Brain pericyte (primary cell): ENCODE measurements at places on chromosomes 7 and 10.

DNA sequence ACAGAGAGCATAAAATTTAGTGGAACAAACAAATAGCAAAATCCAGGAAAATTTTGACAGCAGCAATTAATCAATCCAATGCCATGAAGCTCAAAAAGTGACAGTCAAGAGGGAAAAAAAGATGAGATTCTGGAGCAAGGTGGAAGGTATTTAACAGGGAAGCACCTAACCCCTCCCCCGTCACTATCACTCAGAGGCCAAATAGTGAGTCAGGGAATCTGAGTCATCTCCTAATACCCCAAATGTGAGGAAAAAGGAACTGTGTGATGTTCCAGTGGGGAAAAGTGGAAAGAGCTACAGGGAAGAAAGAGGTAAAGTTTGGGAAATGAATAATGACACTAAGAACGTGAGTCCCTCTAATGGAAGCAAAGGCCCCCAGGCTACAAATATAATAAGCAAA, 113.2 kb upstream of the PHF14 start:
- DNase-seq = no peak

- DNase-seq = no peak
Measured at GRCh38 chr10:121168545-121169216, 317.5 kb downstream of the WDR11 start.

- no peak for DNase-seq
Measured at GRCh38 chr7:86925221-86925620, 134.2 kb downstream of the ELAPOR2 start.

DNA sequence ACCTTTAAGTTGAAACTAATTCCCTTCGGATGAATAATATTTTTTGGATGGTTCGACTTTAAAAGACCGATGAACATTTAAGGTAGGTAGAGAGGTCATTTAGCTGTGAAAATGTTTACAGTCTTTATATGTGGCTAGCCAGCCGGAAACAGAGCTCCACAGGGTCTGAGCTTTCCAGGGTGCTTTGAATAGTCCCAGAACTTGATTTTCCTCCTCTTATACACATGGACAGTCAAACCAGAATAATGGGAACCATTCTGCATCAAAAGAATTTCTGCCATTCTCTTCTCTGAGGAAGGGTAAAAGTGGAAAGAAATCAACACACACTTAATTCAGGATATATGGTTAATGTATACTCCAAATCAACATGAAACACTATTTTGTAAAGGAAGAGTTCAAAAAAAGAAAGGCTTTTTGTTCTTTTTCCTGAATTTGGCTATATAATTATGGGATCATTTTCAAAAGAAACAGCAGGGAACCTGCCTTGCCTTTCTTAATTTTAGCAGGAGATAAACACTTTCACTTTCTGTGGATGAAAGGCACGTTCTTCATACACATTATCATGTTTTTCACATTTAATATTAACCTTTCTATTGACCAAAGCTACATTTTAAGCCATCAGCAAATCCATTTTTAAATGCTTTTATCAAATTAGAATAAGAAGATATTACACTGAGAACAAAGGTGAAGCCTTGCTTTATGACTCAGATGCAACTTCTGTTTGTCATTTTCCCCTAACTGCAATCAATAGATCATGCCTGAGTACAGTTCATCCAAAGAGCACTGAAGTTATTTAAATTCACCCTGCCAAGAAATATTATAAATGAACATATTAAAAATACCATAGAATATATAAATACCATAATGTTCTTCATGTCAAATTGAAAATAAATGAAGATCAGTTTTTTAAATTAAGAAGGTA, 307.3 kb downstream of the THSD7A start:
- DNase-seq = no peak

- DNase-seq = no peak
Measured at GRCh38 chr7:82275342-82275741, 168.2 kb downstream of the CACNA2D1 start.

- DNase-seq = no peak
Measured at GRCh38 chr7:132298790-132299189, 277.5 kb downstream of the PLXNA4 start.

- DNase-seq = peak; percentile 75
Measured at GRCh38 chr7:137169282-137169698, 174.2 kb downstream of the PTN start.

GRCh38 chr7:139317939-139318505, 23.1 kb upstream of the FMC1 start:
- no peak for DNase-seq

- DNase-seq = no peak
Measured at GRCh38 chr7:108592646-108593201, 23.1 kb downstream of the DNAJB9 start.

- no peak for DNase-seq
Measured at GRCh38 chr7:5375925-5376324, 47.7 kb downstream of the TNRC18 start.

DNA sequence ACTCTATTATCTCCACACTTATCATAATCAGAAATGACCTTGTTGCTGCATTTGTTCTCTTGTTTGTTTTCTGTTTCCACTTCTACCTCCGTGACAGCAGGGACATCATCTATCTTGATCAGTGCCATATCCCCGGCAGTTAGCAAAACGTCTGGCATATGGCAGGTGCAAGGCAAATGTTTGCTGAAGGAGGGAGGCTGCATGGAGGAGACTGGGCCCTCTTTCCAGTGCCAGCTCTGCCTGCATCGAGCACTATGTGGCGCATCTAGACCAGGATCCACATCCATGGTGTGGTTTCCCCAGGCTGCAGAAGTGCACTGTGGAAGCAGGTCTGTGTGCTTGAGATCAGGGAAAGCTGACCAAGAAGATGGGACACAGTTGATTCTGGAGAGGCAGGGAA, 181.2 kb downstream of the KCNMA1 start:
- no peak for DNase-seq

DNA sequence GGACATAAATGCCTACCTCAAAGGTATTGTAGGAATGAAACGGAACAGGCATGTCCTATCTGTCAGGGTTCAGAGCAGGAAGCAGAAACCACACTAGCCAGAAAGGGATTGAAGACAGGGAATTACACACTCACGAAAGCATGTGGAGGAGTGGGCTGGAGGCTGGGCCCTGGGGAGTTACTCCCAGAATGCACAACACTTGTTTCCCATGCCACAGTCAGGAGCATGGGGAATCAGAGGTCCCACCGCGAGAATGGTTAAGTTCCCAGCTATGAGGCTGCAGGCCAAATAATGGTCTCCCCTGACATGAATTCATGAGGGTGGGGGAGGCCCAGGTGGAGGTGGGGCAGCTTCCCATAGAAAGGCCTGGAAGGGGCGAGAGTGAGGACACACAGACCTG, 212.7 kb downstream of the HERPUD2 start:
- DNase-seq = no peak

GRCh38 chr7:150938566-150938965, 39.6 kb downstream of the KCNH2 start:
- DNase-seq = no peak

- no peak for DNase-seq
Measured at GRCh38 chr10:5862360-5862961, 27.2 kb downstream of the ANKRD16 start.

DNA sequence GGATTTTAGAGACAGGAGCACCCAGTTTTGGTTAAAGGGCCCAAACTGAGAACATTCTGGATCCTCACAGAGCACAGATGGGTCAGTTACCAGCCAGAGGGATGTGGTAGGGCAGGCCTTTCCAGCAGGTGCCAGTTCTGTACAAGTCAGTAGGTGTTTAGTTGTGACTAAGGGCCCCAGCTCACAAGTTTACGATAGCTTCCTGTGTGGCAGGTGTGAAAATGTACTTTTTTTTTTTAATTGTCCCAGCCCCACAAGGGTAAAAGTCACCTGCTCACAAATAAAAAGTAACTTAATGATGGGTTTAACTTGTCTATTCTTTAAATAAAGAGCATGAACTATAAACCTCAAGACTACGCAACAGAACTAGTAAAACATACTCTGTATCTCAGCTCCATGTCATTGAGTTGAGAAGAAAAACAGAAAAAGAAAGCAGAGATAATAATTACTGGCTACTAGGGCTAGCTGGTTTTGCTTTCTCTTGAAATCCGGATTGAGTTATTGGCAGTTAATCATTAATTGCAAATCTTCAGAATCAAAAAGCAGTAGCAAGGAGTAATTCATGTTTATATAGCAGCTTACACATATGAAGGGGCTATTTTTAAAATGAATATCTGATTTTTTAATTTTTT, 15.4 kb downstream of the NFE2L3 start:
- DNase-seq = no peak

GRCh38 chr10:114537736-114538135, 120.3 kb downstream of the ABLIM1 start:
- DNase-seq = no peak

- no peak for DNase-seq
Measured at GRCh38 chr7:50211130-50212015, 93.1 kb upstream of the IKZF1 start.

DNA sequence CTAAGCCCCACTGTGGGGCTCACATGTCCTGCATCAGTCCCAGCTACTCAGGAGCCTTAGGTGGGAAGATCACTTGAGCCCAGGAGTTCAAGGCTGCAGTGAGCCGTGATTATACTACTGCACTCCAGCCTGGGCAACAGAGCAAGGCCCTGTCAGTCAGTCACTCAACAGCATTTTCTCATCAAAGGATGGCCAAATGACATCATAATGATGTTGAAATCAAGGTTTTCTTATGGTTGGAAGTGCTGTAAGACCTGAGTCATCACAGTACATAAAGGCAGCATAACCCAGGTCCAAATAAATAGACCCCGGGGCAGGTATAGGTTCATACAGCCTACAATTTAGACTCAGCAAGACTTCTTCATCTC, 341.1 kb downstream of the PARD3 start:
- DNase-seq = no peak

DNA sequence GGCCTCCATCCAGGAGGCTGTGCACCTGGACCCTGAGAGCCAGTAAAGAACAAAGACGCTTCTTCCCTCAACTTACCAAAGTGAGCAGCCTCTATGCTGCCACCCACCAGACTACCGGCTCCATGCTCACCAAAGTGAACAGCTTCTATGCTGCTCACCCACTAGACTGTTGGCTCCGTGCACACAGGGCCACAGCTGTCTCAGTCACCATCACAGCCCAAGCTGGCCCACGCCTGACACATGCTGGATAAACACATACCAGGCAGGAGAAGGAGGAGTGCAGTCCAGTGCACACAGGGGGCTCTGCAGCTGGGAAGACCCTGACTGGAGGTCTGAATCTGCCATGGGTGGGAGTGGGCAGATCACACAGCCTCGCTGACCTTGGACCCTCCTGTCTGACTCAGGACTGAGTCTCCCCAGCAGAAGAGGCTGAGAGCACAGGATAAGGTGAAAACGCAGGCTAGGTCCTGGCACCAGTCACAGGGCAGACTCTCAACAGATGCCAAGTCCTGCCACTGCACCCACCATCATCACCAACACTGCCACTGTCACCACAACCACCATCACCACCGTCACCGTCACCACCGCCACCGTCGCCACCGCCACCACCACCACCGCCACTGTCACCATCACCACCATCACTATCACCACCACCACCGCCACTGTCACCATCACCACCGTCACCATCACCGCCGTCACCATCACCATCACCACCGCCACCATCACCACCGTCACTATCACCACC, 130.9 kb downstream of the MAD1L1 start:
- DNase-seq = no peak

DNA sequence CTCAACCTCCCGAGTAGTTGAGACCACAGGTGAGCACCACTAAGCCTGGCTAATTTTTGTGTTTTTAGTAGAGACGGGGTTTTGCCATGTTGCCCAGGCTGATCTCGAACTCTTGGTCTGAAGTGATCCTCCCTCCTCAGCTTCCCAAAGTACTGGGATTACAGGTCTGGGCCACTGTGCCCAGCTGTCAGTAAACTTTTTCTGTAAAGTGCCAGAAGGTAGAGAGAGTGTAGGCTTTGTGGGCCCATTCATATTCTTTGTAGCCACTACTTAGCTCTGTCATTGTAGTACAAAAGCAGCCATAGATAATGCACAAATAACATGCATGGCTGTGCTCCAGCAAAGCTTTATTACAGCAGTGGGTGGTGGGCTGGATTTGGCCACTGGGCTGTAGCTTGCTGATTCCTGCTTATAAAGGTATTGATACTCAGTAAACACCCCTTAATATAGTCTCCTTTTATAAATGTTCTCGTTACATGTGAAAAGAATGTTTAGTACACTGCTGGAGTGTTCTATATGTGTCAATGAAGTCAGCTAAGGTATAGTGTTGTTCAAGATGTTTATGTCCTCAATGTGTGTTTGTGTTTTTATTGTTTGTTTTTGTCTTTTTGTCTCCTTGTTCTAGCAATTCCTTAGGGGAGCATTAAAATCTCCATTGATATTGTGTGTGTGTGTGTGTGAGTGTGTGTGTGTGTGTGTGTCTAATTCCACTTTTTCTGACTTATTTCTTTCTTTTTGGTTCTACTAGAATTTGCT, 644.7 kb upstream of the DPP6 start:
- DNase-seq = no peak

GRCh38 chr10:77592510-77592909, 45.1 kb downstream of the KCNMA1 start:
- no peak for DNase-seq

- DNase-seq = no peak
Measured at GRCh38 chr7:117279931-117280557, 42.8 kb downstream of the WNT2 start.

GRCh38 chr10:101484175-101484745, 103.8 kb downstream of the POLL start:
- DNase-seq = no peak

DNA sequence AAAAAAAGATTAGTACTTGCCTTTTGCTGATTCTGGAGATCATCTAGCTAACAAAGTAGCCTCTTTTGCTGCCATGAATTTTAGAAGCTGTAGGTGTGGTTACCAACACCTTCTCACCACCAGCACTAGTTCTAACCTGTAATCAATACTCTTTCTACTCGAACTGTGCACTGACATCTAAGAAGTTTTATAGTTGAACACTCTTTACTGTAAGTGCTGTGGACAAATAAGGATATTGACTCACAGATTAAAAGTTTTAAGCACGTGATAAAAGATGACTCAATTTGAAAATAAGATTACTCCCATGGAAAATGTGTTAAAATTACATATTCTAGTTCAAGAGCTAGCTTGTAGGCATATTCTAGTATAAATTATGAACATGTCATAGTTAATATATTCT, 89.9 kb downstream of the REEP3 start:
- DNase-seq = no peak

DNA sequence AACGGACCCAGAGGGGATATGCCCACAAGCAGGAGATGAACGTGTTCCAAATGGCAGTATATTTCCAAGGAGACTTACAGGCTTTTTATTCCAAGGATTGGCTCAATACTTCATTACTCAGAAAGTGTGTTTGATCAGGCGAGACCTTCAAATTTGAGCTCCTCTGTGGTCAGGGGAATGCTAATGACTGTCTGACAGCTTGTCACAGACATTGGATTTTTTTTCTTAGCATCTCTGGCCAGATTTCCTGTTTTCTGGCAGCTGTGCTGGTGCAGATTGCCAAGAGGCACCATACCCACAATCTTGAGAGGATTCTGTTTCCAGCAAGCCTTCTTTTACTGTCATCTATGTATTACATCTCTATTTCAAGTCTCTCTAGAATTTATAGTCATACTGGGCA, 93.8 kb downstream of the C1GALT1 start:
- DNase-seq = no peak

DNA sequence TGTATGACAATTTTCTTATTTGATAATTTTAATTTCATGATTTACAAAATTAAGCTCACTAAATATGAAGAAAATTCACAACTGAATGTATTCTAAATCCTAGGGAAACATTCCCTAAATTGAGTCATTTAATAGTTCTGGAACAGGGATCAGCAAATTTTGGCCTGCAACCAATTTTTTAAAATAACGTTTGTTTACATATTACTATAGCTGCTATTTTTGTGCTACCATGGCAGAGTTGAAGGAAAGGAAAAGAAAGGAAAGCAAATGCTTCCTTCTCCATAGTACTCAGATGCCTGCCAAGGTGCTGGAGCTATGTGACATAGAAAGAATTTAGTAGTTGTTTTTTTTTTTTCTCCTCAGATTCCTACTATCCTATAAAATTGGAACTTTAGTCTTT, 1307.7 kb upstream of the LRRTM3 start:
- DNase-seq = no peak
